Prostate gland (tissue), 2 donors: ENCODE measurements at places on chromosomes 7 and 10.

DNA sequence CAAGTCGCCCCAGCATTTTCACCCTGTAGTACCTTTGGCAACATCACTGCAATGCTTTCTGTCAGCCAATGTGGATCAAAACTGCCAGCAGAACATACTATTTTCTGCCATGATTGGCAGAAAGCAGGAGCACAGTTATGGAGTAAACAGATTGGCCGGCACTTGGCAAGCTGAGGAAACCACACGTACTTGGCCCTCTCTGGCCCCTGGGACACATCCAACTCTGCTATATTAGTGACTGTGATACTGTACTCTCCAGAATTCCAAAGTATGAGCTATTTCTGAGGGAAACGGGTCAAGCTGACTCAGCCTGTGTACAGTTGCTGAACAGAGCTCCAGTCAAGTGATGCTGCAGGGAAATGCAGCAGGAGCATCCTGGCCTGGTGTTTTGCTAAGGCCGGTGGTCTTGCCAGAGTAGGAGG lies 39.8 kb upstream of the LANCL2 start:
- no peak for DNase-seq

GRCh38 chr10:55653531-55653930 lies 707.5 kb downstream of the ZWINT start:
- DNase-seq = no peak

DNA sequence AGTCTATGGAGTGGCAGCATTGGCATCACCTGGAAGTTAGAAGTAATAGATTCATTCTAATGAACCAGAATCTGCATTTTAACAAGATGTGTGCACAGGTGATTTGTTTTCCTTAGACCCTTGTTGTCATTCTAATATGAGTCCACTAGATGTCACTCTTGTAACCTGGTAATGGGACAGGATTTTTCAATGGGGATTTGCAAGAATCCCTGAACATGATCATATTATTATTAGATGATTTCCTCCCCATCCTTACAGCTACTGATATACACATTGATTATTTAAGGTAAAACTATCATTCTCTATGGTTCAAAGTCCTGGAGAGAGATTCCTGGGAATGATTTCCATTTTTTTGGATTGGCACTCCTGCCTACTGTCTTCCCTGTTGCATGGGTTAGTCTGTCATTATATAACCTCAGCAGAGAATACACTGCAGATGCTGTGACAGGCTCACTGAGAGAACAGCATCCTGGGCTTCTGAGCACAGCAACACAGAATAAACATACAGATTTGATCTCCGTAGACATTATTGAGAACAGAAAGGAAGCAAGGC lies 194.9 kb downstream of the SUGCT start:
- DNase-seq = no peak

GRCh38 chr10:43778571-43778970 lies 129.9 kb upstream of the ZNF32 start:
- no peak for DNase-seq

DNA sequence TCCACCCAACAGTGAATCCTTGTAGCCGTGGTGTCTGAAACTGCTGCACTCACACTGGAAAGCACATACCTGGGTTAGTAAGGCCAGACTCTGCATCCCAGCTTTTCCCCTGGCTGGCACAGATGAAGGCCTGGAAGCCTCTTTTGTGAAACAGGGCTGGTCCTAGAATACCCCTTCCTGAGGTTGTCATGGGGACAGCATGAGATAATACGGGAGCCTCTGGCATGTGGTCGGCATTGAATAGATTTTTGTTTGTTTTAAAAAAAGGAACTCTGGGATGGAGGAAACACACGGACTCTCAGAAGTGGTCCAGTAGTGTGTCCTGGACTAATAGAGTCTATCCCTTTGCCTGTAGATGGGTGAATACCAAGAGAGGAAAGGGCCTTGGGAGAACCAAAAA lies 129.7 kb downstream of the TMEM178B start:
- DNase-seq = no peak

DNA sequence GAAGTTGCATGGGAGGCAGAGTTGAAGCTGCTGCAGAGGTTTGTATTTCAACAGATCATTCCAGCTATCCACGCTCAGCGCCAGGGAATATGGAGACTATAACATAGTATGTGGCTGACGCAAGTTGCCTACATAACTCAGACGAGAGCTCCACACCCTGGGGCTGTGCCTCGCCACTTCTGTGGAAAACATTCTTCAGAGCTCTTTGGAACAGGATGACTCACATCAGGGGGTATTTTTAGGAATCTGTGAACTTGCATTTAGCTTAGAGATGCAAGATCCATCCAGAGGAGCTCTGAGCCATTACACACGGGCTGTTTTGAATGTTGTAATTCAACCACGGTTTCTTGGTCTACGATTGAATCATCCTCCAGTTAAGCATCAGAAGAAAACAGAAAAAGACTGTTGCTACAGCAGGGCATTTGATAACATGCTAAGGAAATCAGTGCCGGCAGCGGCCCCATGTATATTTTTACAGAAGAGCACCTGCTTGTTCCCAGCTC lies 481.5 kb upstream of the AKR1E2 start:
- DNase-seq = no peak

DNA sequence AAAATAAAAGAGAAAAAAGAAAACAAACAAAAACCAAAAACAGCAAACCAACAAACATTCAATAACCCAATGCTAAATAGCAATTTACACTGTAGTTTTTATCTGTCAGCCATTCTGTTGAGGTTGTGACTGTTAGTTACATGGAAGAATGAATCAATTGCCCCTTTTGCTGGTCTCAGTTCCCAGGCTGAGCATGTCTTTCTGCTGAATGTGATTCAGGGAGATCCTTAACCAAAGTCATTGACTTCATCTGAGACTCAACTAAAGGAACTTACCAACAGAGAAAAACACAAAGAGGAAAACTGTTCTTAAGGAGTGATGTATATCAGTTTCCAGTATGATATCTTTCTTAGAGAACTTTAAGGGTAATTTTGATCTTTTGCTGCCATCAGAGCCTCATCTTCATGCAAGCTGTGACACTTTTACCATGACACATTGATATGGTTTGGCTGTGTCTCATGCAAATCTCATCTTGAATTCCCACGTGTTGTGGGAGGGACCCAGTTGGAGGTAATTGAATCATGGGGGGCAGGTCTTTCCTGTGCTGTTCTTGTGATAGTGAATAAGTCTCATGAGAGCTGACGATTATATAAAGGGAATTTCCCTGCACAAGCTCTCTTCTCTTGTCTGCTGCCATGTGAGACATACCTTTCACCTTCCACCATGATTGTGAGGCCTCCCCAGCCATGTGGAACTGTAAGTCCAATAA lies 469.8 kb downstream of the KIF20B start:
- DNase-seq = no peak

- no peak for DNase-seq
Observed at GRCh38 chr7:7895754-7896153, 72.8 kb upstream of the GLCCI1 start.

- no peak for DNase-seq
Observed at GRCh38 chr10:34049887-34050286, 715.4 kb upstream of the NRP1 start.

DNA sequence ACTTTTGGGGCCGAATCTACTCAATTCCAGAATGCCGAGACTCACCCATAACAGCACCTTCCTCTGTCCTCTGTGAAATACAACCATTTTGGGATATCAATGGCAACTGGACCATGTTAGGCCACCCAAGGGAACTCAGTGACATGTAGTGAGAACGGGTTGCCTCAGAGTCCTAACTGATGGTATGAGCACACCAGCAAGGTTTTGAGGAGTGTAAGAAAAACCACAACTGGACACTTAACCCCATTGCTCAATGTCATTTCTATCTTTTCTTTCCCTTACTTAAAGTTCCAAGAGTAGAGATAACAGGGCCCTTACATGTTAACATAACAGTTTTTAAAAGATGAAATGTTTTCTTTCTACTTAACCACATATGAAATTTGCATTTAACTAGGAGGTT lies 67.1 kb downstream of the TNS3 start:
- DNase-seq = no peak

- no peak for DNase-seq
Observed at GRCh38 chr7:138282997-138283396, 177.1 kb upstream of the TRIM24 start.

- DNase-seq = no peak
Observed at GRCh38 chr10:116109881-116110280, 163.1 kb downstream of the GFRA1 start.

GRCh38 chr7:35021445-35021844 lies 15.8 kb downstream of the DPY19L1 start:
- DNase-seq = no peak
